Regular cardiac myocyte (primary cell): ENCODE measurements at places on chromosomes 1 and 21. TPM values are rescaled to one million over a fixed set of nuclear protein-coding genes. Genes with fewer than 3 reads are reported as not detected.

ERO1B gene
- total RNA-seq, result 3.1 and 3.3 TPM in 2 replicates

C1QTNF12 gene
- total RNA-seq, result 0.38 and 0.85 TPM in 2 replicates

ST6GALNAC5 gene
- 0.58 and 2.5 TPM in 2 replicates for total RNA-seq

RHD gene
- under 0.01 TPM in 1 of 2 replicates, not detected in the other for total RNA-seq

CLSTN1 gene
- 83.4 and 92.7 TPM in 2 replicates for total RNA-seq

FMO1 gene
- total RNA-seq, result 0.28 TPM in 1 of 2 replicates, not detected in the other
